ENCODE measurements at places on chromosomes 3 and 15. TPM values are rescaled to one million over a fixed set of nuclear protein-coding genes. Genes with fewer than 3 reads are reported as not detected.
A peak's percentile ranks its signal among the peaks of the same experiment; 100 is the strongest.

Gene LRRC31
- not detected for total RNA-seq

DNA sequence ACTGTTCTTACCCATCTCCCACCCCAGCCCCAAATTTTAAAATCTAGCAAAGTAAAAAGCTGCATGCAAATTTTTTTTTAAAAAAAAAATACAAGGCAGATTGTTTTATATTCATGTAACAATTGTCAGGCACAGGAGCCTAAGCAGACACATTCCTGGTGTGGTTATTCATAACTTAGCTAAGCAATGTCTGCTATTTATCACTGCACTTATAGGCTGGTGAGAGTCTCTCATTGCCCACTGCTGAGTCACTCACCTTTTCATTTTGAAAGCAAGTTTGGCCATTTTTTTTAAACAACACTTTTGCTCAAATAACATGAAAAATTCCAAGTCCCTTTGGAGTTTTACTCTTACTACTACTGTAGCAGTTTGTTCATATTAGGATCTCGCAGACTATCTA lies 413.9 kb downstream of the RBMS3 start:
- DNase-seq: peak; percentile 91

DNA sequence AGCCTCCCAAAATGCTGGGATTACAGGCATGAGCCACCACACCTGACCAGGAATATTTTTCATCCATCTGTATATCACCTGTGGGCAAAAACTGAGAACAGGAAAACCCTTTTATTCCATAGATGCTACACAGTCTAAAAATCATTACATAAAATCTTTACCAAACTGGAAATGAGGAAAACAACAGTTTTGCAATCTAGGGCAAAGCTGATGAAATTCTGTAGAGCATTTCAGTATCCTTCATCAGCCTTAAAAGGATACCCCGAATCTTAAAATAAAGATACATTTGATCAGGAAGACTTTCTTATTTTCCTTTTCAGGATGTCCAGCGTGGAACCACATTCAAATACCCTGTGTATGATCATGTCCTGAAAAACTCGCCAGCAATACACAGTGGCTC lies 7.1 kb downstream of the SIAH2 start:
- DNase-seq: no peak

DNA sequence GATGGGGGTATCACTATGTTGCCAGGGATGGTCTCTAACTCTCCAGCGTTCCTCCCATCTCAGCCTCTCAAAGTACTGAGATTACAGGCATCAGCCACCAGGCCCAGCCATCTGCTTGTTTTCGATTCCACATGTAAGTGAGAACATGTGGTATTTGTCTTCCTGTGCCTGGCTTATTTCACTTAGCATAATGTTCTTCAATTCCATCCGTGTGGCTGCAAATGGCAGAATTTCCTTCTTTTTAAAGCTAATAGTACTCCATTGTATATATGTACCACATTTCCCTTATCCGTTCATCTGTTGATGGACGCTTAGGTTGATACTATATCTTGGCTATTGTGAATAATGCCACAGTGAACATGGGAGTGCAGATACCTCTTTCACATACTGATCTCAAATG lies 70.6 kb downstream of the ASB7 start:
- DNase-seq: no peak

Gene BTLA
- not detected for total RNA-seq
